Bladder microvascular endothelial cell (primary cell): ENCODE measurements at places on chromosomes 11 and 22. TPM values are rescaled to one million over a fixed set of nuclear protein-coding genes. Genes with fewer than 3 reads are reported as not detected.

SLC6A5 gene
- not detected in 2 replicates for total RNA-seq

PTH gene
- total RNA-seq, result not detected in 2 replicates

LIN7C gene
- total RNA-seq, result 28.7 and 33.3 TPM in 2 replicates

OPCML gene
- total RNA-seq, result 0.31 TPM in 1 of 2 replicates, not detected in the other

NXPE2 gene
- total RNA-seq, result not detected in 2 replicates

OR5AK2 gene
- total RNA-seq, result not detected in 2 replicates

PRMT3 gene
- 10.2 and 15.0 TPM in 2 replicates for total RNA-seq

DDI1 gene
- total RNA-seq, result not detected in 2 replicates

TRIM51 gene
- total RNA-seq, result not detected in 2 replicates

TEX54 gene
- total RNA-seq, result not detected in 2 replicates

CDKN1C gene
- 16.0 and 62.6 TPM in 2 replicates for total RNA-seq

CCDC87 gene
- total RNA-seq, result under 0.01 and 0.13 TPM in 2 replicates

FZD4 gene
- 111 and 139 TPM in 2 replicates for total RNA-seq

MMP7 gene
- 0.44 TPM in 1 of 2 replicates, not detected in the other for total RNA-seq

ATP5MG gene
- total RNA-seq, result 86.7 and 87.1 TPM in 2 replicates

C11orf65 gene
- 0.19 TPM in 1 of 2 replicates, not detected in the other for total RNA-seq

APOC3 gene
- not detected in 2 replicates for total RNA-seq

TRIM48 gene
- total RNA-seq, result not detected in 2 replicates

MIAT gene
- 0.16 and 0.82 TPM in 2 replicates for total RNA-seq

PPP2R5B gene
- 7.6 and 13.6 TPM in 2 replicates for total RNA-seq

KMT5B gene
- 16.4 and 36.7 TPM in 2 replicates for total RNA-seq

C11orf86 gene
- not detected in 2 replicates for total RNA-seq

TOM1 gene
- 16.0 and 29.6 TPM in 2 replicates for total RNA-seq

MPPED1 gene
- total RNA-seq, result 0.06 TPM in 1 of 2 replicates, not detected in the other

MUC5AC gene
- not detected in 2 replicates for total RNA-seq

C22orf42 gene
- total RNA-seq, result not detected in 2 replicates

ANKRD49 gene
- 6.0 and 12.1 TPM in 2 replicates for total RNA-seq

GAS2L1 gene
- total RNA-seq, result 14.9 and 26.6 TPM in 2 replicates

PKDREJ gene
- total RNA-seq, result under 0.01 TPM in 1 of 2 replicates, not detected in the other

CACNA1I gene
- not detected in 2 replicates for total RNA-seq

SLC35C1 gene
- total RNA-seq, result 4.4 and 13.8 TPM in 2 replicates

PKNOX2 gene
- total RNA-seq, result not detected in 2 replicates

MOV10L1 gene
- 7.9 and 61.9 TPM in 2 replicates for total RNA-seq

IFITM10 gene
- total RNA-seq, result 0.25 TPM in 1 of 2 replicates, not detected in the other

F2 gene
- total RNA-seq, result not detected in 2 replicates

GLB1L3 gene
- total RNA-seq, result not detected in 2 replicates

APOA4 gene
- total RNA-seq, result not detected in 2 replicates

TMEM121B gene
- total RNA-seq, result under 0.01 and 0.13 TPM in 2 replicates

FAM83F gene
- under 0.01 TPM in 1 of 2 replicates, not detected in the other for total RNA-seq

OR51B2 gene
- not detected in 2 replicates for total RNA-seq

PRR33 gene
- not detected in 2 replicates for total RNA-seq

KCNJ1 gene
- under 0.01 and 0.06 TPM in 2 replicates for total RNA-seq

CASP5 gene
- total RNA-seq, result not detected in 2 replicates

RASD2 gene
- not detected in 2 replicates for total RNA-seq

EHF gene
- not detected in 2 replicates for total RNA-seq

C11orf97 gene
- total RNA-seq, result not detected in 2 replicates

PHLDA2 gene
- 1.8 and 2.8 TPM in 2 replicates for total RNA-seq

RBX1 gene
- 54.8 and 77.9 TPM in 2 replicates for total RNA-seq

CCDC34 gene
- total RNA-seq, result 2.8 and 4.9 TPM in 2 replicates

P2RY2 gene
- total RNA-seq, result 0.97 and 4.8 TPM in 2 replicates

OR6A2 gene
- 0.16 and 0.38 TPM in 2 replicates for total RNA-seq

RIMBP3C gene
- not detected in 2 replicates for total RNA-seq

C11orf87 gene
- not detected in 2 replicates for total RNA-seq

FGF4 gene
- not detected in 2 replicates for total RNA-seq

SPI1 gene
- not detected in 2 replicates for total RNA-seq

GUCY1A2 gene
- total RNA-seq, result under 0.01 and 0.13 TPM in 2 replicates

OR52H1 gene
- total RNA-seq, result 0.38 TPM in 1 of 2 replicates, not detected in the other
